Left kidney (tissue), 8 donors: ENCODE measurements at places on chromosomes 11 and 22. TPM values are rescaled to one million over a fixed set of nuclear protein-coding genes. Genes with fewer than 3 reads are reported as not detected.

The GTSE1 gene
- 25.2 TPM for polyA plus RNA-seq

DNA sequence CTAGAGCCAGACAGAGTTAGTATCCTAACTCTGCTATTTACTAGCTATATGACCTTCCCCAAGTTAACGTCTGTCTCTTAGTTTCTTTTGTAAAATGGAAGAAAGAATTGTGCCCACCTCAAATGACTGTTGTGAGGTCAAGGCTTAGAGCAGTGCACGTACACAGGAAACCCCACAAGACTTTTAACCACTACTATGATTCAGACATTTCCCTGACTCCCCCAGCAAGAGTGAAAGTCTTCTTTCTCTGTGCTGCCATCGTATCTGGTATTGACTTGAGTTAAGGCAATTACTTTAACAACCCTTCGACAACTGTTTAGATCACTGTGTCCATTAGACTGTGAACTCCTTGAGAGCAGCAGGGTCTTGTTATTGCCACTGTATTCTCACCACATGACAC, 2.6 kb upstream of the OR52W1 start:
- no peak for DNase-seq

GRCh38 chr11:122977470-122978298, 4.0 kb downstream of the BSX start:
- DNase-seq = no peak

The CATSPER1 gene
- not detected for polyA plus RNA-seq

The GGTLC3 gene
- polyA plus RNA-seq = 0.18 TPM

DNA sequence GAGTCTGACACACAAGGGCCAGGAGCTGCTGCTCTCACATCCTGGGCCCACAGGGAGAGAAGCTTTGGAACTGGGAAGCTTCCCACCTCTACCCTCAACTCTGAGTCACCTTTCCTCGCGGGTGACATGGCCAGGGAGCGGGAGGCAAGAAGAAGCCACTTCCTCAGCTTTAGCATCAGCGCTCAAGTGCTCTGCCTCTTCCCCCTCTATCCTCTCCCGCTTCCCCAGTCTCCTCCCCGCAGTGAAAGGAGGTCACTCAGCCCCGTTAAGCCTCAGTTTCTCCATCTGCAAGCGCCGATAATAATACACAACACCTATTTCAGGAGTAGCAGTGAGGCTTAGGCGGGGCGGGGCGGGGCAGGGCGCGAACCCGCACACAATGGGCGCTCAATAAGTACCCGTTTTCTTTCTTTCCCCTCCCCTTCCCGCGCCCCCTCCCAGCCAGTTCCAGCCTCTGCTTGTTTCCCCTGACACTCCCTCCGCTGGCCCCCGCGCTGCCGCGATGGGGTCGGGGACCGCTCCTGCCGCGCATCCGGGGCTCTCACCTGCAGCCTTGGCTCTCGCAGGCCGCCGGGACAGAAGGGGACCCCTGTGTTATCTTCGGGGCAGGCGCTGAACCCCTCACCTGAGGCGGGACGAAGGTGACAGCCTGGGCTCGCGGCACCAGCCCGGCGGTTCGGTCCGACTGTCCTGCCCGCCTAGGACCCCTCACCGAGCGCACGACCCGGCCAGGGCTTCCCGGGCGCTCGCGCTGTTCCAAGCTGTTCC, 892 bp downstream of the GDPD5 start:
- no peak for DNase-seq

The PANX3 gene
- polyA plus RNA-seq = not detected

The SUSD2 gene
- 15.1 TPM for polyA plus RNA-seq

DNA sequence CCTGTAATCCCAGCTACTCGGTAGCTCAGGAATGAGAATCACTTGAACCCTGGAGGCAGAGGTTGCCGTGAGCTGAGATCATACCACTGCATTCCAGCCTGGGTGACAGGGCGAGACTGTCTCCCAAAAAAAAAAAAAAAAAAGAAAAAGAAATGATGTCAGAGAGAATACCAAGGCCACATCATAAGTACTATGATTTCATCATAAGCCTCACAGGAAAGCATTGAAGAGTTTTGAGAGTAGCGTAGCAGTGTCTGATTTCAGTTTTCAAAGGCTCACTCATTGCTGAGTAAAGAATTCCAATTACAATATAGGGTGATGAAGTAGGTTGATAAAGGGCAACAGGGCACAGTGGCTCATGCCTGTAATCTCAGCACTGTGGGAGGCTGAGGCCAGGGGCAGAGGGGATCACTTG, 88.8 kb downstream of the MRTFA start:
- no peak for DNase-seq

DNA sequence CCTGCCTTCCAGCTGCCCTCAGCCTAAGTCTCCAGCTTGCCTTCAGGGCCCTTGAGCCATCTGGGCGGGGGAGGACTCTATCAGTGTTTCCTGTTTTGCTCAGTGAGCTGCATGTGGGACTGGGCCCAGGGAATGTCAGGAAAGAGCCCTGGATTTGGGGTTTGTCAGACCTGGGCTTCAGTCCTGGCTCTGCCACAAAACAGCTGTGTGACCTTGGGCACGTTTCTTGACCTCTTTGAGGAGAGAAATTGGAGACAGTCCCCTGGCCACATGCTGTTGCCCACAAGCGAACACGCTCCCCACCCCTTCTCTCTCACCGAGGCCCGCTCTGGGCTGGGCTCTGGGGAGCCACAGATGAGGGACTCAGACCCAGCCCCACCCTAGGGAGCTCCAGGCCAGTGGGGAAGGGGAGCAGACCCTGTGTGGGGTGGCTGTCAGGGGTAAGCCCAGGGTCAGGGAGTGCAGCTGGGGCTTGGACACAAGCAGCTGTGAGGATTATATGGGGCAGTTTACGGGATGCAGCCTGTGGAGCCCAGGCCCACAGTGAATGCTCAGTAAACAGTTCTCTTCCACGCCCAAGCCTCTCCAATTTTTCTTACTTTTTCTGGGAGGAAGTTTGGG, 12.3 kb downstream of the MYO7A start:
- DNase-seq = no peak

- no peak for DNase-seq
Measured at GRCh38 chr11:11708256-11708655, 86.5 kb upstream of the GALNT18 start.

The SAA2 gene
- polyA plus RNA-seq = not detected

GRCh38 chr11:1768141-1768469, 4.4 kb upstream of the CTSD start:
- DNase-seq = no peak

GRCh38 chr11:110169738-110170137, 76.5 kb downstream of the ZC3H12C start:
- DNase-seq = no peak

- no peak for DNase-seq
Measured at GRCh38 chr11:130995266-130995665, 79.0 kb upstream of the SNX19 start.

The SLC16A8 gene
- 1.6 TPM for polyA plus RNA-seq

GRCh38 chr11:116519499-116519898, 253.3 kb downstream of the BUD13 start:
- no peak for DNase-seq

DNA sequence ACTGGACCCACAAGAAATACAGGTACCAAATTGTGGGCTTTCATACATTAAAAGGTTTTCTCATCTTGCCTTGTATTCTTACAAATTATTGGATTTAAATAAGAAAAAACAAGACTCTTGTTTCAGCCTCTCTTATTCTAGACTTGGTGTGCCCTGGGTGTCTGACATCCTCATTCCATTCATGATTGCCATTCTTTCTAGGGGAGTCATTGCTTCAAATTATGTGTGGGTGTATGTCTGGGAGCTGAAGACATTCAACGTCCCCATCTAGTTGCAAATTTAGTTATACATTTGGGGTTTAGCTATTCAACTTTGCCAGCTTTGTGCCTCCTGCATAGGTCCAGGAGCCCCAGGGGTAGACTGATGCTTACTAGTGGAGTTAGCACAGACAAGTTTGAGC, 18.1 kb downstream of the MAML2 start:
- DNase-seq = no peak

- no peak for DNase-seq
Measured at GRCh38 chr11:117498791-117499190, 171.1 kb downstream of the CEP164 start.

DNA sequence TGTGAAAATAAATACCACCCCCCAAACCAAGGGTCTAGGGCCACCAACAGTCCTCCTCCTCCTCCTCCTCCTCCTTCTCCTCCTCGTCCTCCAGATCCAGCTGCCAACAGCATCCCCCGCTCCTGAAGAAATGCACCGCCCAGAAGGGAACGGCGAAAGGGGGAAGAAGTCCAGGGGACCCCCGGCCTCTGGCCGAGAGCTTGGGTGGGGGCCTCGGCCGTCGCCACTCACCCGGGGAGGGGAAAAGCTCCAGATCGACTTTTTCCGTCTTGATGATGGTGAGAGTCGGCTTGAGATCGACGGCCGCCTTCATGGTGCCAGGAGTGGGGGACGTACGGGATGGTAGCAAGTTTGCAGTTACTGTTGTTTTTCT, 65.7 kb downstream of the ETS1 start:
- no peak for DNase-seq

The VWA5A gene
- polyA plus RNA-seq = 13.7 TPM

GRCh38 chr11:38818720-38819119, 2220.7 kb upstream of the RAG2 start:
- DNase-seq = no peak

DNA sequence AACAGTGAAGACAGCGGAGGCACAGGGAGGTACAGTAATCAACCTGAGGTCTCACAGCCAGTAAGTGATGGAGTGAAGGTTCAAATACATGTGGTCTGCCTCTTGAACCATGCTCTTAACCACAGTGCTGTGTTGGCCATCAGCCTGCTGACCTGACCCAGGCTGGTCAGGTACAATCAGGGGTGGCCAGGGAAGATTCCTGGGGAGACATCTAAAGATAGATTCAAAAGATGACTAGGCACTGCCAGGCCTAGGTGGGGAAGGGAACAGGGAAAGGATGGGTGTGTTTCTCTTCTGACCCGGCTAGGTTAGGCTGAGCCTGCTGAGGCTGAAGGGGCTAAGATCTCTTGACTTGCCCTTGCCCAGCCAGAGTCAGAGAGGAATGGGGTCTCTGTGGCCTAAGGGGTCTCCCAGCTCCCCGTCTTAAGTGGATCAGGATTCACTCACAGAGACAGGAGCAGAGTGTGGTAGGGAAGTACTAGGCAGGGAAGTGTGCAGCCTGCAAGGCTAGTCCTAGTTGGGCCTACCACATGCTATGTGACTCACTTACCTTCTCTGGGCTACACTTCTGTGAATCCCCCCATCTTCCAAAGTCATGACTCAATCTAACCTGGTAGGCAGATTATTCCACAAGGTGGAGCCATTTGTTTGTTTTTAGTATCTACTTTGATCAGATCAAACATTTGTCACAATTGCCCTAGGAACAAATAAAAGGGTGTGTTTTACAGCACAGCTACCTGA, 10.4 kb upstream of the SREBF2 start:
- DNase-seq = no peak

DNA sequence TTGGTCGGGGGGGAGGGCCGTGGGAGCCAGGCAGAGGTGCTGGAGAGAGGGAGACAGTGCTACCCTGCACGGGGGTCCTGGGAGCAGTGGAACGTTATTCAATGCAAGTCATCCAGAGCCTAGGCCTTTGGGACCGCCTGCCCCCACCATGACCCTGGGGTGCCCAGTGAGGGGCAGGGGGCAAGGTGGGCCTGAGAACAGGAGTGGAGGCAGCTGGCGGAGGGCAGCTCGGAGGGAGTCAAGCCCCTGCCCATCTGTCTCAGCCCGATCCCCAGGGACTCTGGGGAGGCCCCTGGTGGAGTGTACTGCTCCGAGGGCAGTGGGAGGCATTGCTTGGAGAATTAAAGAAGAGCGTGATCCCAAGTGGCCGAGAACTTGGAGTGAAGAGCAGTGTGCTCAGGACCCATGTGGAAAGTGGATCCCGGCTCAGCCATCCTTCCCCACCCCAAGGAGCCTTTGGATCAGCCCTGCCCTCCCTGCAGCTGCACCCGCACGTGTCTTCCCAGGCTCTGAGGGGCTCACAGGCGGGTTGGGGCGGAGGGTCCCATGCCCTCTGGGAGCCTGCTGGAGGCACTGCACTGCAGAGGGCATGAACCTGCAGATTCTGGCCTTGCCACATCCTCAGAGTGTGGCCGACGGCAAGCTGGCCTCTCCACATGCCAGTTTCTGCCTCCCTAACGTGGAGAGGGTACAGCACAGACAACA, 34.0 kb upstream of the SMIM38 start:
- no peak for DNase-seq

- no peak for DNase-seq
Measured at GRCh38 chr22:29520851-29521250, 32.7 kb downstream of the THOC5 start.
